Cerebellum (tissue), 4 donors: ENCODE measurements at places on chromosomes 2 and 18.
A peak's percentile ranks its signal among the peaks of the same experiment; 100 is the strongest.

- no peak for DNase-seq
Observed at GRCh38 chr18:33744032-33744697, 166.1 kb downstream of the ASXL3 start.

DNA sequence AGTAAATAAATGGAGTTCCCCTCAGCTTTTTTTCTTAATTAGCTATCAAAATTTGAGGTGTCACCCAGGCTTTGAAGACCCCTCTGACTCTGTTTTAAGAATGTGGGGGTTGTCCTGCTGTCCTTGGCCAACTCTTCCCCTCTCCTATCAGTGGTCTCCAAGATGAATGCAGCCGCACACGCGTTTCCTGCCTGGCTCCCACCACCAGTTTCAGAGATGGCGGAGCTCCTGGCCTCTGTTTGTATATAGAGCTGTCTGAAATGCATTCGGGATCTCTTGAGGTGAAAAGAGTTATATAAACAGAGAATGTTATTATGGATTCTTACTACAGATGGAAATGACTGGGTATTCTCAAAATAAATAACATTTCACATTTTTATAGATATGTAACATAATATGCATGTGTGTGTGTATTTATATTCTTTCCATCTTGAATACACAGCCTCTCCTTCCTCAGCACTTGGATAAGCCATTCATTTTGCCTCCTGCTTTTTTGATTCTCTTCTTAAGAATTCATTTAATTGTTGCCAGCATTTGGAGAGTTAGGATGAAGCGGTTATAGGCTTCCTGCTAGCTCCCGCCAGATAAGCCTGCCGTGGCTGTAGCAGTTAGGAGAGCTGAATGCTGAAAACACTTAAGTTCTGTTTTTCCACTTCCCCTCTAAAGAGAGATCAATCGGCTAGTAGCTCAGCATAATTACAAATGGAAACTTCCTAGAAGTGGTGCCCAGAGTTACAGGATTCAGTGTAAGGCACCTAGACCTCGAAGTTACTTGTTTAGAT is 659.3 kb upstream of the FANCL start:
- DNase-seq = no peak

- no peak for DNase-seq
Observed at GRCh38 chr18:22173928-22174301, 4.5 kb downstream of the GATA6 start.

DNA sequence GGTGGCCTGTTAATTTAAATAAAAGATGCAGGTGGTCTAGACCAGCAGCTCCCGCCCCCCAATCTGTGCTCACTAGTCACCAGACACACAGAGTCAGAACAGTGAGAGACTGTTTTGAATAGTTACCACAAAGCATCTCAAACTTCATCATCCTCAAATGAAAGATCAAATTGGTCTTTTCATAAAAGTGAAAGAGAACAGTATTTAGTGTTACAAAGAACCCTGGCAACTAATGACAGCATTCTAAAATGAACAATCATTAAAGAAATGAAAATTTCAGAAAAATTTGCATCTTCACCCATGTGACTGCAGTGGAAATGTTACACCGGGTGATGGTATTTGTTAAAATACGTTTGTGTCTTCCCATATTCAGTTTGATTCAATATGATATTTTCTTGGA is 65.5 kb upstream of the PMAIP1 start:
- no peak for DNase-seq

- no peak for DNase-seq
Observed at GRCh38 chr2:219073413-219074129, 12.8 kb upstream of the IHH start.

- DNase-seq = no peak
Observed at GRCh38 chr18:10410472-10411308, 43.7 kb upstream of the APCDD1 start.

- DNase-seq = peak; percentile 42
Observed at GRCh38 chr2:29309090-29310029, 194.1 kb downstream of the CLIP4 start.

DNA sequence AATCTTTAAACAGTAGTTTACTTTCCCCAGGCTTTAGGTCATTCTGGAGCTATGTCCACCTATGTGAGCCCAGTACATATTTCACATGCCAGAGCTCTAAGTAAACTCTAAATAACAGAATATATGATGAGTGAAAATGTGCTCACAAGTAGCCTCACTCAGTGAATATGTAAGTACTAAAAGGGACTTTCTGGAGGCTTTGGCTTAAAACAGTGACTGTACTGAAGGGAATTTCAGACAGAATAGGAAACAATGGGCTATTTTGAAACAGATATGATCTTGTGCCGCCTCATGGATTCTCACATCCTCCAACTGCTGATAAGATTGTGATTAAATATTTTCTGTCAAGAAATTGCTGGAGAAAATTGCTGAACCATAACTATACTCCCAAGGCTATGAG is 747.9 kb downstream of the SOCS6 start:
- no peak for DNase-seq

DNA sequence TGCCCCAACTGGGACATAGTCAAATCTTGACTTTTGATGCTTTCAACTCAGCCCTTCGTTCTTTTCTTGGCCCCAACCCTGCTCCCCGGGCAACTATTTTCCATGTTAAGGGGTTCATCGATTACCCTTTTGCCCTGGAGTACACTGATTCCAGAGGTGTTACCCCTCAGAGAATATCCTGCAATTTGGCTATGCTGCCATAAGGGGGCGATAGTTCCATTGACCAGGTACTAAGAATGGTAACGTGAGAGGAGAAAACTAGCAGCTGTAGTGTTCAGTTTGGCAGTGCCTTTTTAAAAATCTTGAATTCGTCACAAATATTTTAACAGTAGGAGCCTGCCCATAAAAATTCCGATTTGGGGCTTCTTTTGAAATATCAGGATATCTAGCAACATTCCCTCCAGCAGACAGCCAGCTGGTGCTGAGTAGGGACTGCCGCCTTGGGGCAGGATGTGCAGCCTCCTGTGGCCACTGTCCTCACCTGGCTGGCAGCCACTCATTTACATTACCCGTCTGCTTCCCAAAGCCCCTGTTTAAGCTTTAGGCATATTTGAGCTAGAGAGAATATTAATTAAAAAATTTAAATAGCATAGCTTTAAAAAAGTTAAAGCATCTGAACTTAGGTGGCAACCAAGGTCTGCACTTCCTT is 146.3 kb upstream of the SKOR2 start:
- DNase-seq = no peak

DNA sequence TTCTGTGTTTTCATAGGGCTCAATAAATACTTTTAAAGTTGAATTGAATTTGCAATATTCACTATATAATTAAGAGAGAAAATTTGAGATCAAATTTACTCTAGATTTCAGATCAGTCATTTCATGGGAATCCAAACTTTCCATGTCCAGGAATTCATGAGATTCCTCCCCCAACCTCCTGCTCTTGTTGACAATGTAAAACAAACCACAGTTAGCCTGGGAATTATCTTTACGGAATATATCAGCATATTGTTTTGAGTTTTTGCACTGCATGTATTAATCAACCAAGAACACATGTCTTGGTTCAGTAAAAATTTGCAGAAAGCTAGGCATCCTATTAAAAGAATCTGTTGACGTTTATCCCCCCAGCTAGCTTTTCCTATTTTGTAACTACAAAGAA is 42.3 kb downstream of the CYP1B1 start:
- DNase-seq = no peak

- DNase-seq = no peak
Observed at GRCh38 chr2:120176526-120176925, 46.7 kb downstream of the TMEM185B start.

GRCh38 chr2:204530464-204530805 is 14.8 kb upstream of the PARD3B start:
- DNase-seq = no peak

DNA sequence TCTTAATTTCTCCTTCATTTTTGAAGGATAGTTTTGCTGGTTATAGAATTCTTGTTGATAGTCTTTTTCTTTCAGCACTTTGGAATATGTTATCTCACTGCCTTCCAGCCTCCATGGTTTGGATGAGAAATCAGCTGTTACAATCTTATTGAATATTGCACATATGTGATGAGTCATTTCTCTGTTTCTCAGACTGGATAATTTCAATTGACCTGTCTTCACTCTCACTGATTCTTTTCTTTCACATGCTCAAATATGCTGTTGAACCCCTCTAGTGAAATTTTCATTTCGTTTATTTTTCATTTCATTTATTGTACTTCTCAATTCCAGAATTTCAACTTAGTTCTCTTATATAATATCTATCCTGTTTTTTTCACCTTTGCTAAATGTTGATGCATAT is 22.2 kb downstream of the PDK1 start:
- DNase-seq = no peak

DNA sequence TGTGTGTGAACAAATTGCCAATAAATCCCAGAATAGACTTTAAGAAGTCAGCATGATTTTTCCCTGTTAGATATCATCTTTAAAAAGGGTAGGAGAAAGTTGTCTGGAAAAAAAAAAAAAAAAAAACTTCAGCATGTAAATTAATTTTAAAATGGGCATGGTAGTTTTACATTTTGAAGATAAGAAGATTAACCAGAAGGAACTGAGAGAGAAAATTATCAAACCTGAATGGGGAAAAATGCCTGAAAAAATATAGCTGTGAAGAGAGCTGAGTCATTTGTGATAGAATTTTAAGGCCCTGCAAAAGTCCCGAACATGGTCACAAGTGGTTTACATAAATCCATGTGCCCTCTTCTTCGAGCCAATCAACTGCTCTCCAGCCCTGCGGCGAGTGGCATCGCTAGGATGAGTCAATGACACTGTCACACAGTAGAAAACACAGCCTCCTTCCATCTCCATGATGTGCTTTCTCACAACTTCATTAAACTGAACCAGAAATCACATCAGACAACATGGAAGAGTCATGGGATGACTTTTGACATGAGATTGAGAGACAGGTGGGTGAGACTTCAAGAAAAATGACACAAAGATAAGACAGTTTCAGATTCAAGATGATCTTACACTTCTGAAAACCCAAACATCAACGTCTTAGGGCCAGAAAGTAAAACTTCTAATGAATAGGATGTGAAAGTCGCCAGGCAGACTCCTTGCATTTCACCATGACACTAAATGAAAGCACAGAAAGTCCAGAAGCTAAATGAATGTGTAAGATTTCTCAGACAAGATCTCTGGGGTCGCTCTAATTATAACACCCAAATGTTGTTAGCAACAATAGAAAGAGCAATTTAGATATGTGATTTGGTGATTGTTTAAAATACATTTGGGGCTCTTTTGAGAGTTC is 273.0 kb upstream of the ID2 start:
- no peak for DNase-seq

DNA sequence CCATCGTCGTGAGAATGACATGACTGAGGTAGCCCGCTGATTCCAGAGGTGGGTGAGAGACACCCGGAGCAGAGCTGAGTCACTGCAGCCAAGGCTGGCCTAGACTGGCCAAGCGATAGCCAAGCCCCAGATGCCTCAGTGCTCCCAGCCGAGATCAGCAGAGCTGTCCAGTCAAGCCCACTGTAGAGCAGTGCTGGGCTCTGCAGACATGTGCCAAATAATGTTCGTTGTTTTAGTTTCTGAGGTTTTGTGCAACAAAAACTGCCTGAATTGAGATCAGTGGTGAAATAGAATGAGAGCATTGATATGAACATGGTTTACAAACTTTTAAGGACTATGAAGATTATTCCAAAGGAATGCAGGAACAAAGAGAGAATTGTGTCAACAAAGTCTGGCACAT is 42.1 kb downstream of the INSIG2 start:
- DNase-seq = no peak

DNA sequence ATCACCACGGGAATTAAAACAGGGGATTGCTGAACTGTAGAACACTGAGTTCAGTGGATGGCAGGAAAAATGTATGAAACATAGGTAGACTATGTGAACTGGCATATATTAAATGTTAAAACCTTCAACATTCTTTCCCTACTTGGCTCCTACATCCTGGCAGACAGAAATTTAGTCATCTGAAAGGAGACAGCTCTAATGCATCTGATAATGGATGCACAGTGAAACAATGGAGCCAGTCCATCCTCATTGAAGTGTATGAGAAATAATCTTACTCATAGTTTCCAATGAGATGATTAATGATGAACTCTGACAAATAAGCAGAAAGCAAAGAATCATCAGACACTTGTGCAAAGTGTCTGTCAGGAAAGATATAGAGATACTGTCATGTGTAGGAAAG is 1629.7 kb upstream of the TMEFF2 start:
- no peak for DNase-seq

DNA sequence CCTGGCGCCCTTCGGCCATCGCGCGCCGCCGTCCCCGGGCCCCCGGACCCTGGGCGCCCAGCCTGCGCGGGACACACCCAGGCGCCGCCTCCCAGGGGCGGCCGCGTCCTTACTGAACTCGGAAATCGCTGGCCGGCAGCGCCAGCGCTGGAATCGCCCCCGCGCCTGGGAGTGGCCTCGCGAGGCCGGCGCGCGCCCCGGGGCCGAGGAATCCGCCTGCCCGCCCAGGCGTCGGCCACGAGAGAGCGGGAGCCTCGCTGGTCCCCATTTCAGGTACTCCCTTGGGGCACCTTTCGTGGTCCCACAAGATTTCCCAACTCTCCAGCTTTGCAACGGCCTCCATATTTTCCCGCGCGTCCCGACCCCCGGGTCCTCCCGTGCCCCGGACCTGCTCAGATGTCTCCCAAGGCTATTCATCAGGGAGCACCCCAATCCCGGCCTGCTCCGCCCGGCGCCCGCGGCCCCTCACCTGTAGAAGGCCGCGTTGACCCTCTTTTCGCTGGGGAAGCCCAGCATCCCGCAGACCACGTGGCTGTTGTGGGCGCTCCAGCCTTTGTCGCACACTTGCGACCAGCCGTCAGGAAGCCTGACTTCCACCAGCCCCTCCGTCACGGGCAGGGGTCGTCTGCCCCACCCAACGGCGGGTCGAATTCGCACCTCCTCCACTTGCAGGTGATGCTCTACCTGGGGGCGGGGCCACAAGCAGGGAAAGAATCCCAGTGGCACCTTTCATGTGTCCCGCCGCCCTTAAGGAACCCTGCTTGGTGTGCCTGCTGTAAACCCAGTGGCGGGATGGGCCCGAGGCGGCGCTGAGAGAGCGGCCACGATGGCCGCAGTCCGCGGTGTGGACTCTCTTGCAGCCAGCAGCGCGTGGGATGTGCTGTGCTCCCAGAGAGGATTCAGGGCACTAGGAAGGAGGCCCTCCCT is 4.6 kb downstream of the LOXL3 start:
- no peak for DNase-seq

- DNase-seq = no peak
Observed at GRCh38 chr2:191866195-191866594, 19.3 kb upstream of the CAVIN2 start.

DNA sequence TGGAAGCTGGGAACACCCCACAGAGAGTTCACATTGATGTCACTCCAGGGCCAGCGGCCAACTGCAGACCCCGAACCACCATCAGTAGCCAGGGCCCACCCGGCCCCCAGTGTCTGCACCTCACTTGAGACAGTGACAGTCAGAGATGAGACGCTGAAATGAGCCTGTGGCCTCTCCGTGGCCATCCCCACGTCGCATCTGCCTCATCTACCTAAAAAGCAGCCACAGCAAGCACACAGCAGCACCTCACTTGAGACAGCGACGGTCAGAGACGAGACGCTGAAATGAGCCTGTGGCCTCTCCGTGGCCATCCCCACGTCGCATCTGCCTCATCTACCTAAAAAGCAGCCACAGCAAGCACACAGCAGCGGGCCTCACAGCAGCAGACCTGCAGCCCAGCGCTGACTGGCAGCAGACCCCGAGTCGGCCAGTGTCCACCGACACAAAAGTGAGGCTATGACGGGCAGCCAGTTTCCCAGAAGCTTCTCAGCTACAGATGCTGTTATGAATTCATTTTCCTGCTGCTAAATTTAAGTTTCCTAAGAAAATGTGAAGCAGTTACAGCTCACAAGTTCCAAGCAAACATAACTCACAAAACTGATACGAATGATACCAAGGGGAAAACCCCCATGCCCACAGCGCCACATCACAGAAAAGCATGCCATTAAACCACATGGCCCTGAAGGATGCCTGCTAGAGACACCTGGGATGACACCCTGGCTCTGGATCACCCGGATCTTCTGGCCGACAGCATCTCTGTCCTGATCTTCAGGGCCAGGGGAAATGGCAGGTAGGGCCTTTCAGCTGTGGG is 27.7 kb downstream of the SNORC start:
- no peak for DNase-seq
